A549 (cell line): ENCODE measurements at places on chromosomes 5 and 9. TPM values are rescaled to one million over a fixed set of nuclear protein-coding genes. Genes with fewer than 3 reads are reported as not detected.

- DNase-seq, result no peak
These were observed 2.4 kb upstream of the TRMT10B start for GRCh38 chr9:37751186-37751585.

GRCh38 chr5:140106805-140107311, 7.1 kb upstream of the PURA start:
- no peak for DNase-seq

DNA sequence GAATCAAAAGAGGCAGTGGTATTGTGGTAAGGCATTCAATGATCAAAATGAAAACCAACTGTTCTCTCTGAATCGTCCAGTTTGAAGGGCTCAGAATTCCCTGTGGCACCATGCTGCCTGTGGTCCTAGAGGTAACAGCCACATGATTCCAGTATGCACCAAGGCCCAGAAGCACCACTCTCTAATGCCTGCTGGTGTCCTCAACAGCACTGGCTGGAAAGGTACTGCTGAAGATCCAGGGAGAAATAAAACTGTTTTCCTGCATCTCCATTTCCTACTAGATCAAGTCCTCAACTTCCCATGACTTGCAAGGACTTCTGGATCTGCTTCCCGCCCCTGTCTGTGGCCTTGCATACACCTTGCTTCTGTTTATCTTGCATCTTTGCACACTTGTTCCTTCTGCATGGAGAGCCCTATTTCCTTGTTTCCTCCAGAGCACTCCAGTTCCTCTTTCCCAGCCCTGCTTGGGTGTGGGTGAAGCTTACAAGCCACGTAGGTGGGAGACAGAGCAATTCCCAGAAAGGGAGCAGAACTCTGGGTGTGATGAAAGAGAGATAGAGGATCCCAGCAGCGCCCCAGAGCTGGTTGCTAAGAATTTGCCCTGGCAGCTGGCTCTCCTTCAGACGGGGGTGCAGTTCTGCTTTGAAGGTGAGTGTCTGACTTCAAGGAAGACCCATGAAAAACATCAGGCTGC, 41.0 kb upstream of the EQTN start:
- DNase-seq, result no peak

DNA sequence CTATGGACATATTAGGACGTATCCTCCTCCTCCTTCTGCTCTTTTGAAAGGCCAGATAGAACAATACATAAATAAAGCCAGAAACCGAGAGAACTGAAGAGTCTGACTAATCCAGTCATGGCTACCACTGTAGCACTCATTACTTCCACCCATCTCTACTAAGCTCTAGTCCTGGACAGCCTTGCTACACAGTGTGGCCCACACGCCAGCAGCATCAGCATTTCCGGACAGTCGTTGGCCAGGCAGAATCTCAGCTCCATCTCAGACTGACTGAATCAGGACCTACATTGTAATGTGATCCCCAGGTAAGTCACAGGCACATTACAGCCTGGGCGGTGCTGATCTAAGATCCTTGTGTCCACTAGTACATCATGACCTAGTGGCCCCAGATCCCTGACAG, 182.9 kb downstream of the DRD1 start:
- DNase-seq, result no peak

C9orf43 gene
- 0.50 to 1.1 TPM (median 0.85 TPM) in 3 replicates for polyA plus RNA-seq

CDC26 gene
- 68.2 to 69.0 TPM (median 68.9 TPM) in 3 replicates for polyA plus RNA-seq

C9 gene
- not detected in 3 replicates for polyA plus RNA-seq
